RWPE2 (cell line): ENCODE measurements at places on chromosomes 11 and 22.

GRCh38 chr11:19253153-19253745 is 12.5 kb upstream of the E2F8 start:
- H3K27ac ChIP-seq, result no peak overlapping the region
- no peaks in the 10 kb centered on the region for H3K27me3 ChIP-seq
- no peaks in the 10 kb centered on the region for H3K36me3 ChIP-seq

GRCh38 chr11:1478011-1478410 is 8.6 kb downstream of the MOB2 start:
- no peak overlapping the region for H3K4me3 ChIP-seq
- no peak for DNase-seq
- no peaks in the 10 kb centered on the region for H3K27me3 ChIP-seq
- no peaks in the 10 kb centered on the region for H3K4me1 ChIP-seq
- no peaks in the 10 kb centered on the region; the same call in 1 of the 2 replicates for H3K36me3 ChIP-seq

DNA sequence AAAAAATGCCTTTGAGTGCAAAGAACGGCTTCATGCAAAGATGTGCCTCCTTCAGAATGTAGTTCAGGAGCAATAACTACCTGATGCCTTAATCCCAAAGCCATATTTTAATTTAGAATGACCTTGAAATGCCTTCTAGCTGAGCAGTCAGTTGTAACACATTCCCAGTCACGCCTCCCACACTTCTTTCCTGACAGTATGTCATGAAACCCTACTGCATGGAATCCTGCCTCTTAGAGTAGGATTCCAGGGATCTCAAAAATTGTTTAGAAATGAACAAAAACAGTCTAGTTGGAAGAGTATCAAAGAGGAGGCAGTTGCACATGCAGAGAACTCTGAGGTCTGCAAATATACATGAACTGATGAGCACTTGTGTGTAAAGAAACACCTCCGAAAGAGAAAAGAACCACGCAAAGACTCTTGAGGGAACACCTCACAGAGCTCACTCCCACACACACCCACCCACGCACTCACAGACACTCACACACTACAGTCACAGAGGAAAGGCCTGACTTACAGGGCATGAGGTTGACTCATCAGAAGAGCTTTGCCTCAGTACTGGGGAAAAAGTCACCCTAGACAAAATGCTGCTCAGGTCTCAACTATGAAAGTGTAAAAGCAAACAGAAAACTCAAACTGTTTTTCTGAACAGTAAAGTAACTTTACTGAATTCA is 77.4 kb downstream of the GGTLC2 start:
- no peak for DNase-seq
- H3K27ac ChIP-seq, result no peak overlapping the region
- no peak overlapping the region for H3K4me3 ChIP-seq
- H3K27me3 ChIP-seq, result peaks cover 19% of the 10 kb centered on the region

GRCh38 chr11:67053896-67054329 is 2.7 kb upstream of the RHOD start:
- peaks cover 10% of the 10 kb centered on the region for H3K36me3 ChIP-seq
- H3K27ac ChIP-seq, result peak overlapping the region; percentile 95
- no peak for DNase-seq
- H3K4me3 ChIP-seq, result no peak overlapping the region
- no peaks in the 10 kb centered on the region for H3K27me3 ChIP-seq

DNA sequence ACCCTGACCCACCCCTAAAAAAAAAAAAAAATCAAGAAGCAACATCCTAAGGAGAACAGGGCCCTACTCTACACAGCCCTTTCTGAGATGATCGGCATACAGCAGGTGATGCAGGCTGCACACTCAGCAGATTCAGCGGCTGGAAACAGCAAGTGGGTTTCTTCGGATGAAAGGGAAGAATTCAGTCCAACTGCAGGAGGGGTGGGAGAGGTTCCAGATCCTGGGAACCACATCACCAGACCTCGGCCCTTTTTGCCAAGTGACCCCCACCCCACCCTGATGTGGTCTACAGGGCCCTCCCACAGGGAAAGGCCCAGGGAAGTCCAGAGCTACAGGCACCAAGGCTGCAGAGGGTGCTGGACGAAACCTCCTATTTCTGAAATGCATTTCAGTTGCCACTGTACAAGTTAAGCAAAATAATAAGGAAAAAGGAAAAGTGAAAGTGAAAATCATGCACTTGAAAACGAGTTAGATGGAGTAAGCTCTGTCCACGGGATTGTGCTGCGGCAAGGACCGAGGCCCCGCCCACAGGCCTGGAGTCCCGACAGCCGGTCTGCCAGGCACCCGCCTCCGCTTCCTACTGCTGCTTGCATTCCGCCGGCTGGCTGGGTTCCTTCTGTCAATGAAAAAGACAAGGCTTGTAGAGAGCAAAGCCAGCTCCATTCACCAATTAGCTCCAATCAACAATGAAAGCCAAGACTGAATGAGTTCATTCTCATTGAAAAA is 16.0 kb upstream of the PHLDA2 start:
- H3K4me3 ChIP-seq, result no peak overlapping the region
- peak overlapping the region; percentile 9 for H3K27ac ChIP-seq
- no peak for DNase-seq
- peaks cover 13% of the 10 kb centered on the region for H3K4me1 ChIP-seq
- peaks cover 61% of the 10 kb centered on the region for H3K36me3 ChIP-seq
